Kidney (tissue), 22 donors: ENCODE measurements at places on chromosomes 1 and 21. TPM values are rescaled to one million over a fixed set of nuclear protein-coding genes. Genes with fewer than 3 reads are reported as not detected.

Gene NECTIN4
- polyA plus RNA-seq = 2.7 TPM

Gene CFHR4
- polyA plus RNA-seq = not detected

Gene MYBPH
- 2.3 TPM for polyA plus RNA-seq

Gene BTBD8
- 0.99 TPM for polyA plus RNA-seq

Gene PTGS2
- 1.5 TPM for polyA plus RNA-seq

Gene OR2T11
- not detected for polyA plus RNA-seq

Gene TAS1R3
- 0.15 TPM for polyA plus RNA-seq

Gene FALEC
- not detected for polyA plus RNA-seq

Gene RHEX
- polyA plus RNA-seq = 10.2 TPM

Gene KRTAP10-6
- not detected for polyA plus RNA-seq

Gene RABIF
- 9.4 TPM for polyA plus RNA-seq

Gene PYCR2
- 72.4 TPM for polyA plus RNA-seq

Gene PRKAA2
- polyA plus RNA-seq = 7.0 TPM

Gene TXNIP
- polyA plus RNA-seq = 356 TPM

Gene HAPLN2
- polyA plus RNA-seq = 0.30 TPM

Gene GUK1
- polyA plus RNA-seq = 410 TPM

Gene S100PBP
- 14.3 TPM for polyA plus RNA-seq
